Frontal cortex (tissue), 4 donors: ENCODE measurements at places on chromosomes 3 and 15.
A peak's percentile ranks its signal among the peaks of the same experiment; 100 is the strongest.

DNA sequence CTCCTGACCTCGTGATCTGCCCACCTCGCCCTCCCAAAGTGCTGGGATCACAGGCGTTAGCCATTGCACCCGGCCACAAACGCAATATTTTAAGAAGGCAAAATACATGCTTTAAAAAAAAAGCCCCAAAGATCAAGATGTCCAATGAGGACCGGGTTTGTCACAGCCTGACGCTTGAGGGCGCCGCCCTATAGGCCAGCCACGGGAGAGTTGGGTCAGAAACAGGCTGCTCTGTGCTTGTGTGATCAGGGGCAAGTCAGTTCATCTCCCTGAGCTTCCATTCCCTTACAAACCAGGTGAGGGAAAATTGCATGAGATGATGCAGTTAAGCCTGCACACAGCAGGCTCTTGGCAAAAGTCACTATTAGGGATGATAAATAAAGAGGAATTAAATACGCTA lies 23.9 kb downstream of the FAM174B start:
- no peak for DNase-seq

- DNase-seq = no peak
Observed at GRCh38 chr15:80450811-80451321, 46.7 kb downstream of the ARNT2 start.

- no peak for DNase-seq
Observed at GRCh38 chr3:115877615-115877899, 254.2 kb downstream of the GAP43 start.

DNA sequence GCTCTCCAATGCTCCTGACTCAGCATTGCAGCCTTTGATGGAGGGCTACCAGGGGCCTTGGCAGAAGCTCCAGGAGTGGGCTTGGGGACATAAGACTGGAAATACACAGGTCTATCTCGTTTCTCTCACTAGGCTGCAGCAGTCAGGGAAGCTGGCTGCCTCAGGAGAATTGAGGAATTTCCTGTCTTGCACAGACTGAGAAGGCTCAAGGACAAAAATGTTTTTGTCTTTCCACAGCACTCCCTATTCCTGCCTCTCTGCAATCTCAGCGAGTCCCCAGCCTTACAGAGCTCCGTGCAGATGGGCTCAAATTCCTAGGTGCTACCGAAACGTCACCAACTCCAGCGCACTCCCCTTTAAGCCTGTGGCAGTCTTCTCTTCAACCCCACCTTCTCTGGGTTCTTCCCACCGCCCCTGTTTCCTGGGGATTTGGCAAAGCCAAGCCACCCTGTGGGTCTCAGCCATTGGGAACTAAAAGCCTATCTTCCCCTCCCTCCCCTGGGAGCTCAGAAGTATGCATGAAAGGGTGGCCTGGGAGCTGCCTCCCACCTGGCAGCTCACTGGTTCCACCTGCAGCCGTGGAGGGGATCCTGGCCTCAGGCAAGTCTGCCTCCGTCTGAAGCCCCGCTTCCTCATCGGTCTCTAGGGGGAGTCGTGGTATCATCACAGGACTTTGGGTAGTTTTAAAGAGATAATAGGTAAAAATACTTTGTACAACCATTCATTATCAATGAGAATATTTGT lies 322.6 kb upstream of the FRG2C start:
- no peak for DNase-seq

DNA sequence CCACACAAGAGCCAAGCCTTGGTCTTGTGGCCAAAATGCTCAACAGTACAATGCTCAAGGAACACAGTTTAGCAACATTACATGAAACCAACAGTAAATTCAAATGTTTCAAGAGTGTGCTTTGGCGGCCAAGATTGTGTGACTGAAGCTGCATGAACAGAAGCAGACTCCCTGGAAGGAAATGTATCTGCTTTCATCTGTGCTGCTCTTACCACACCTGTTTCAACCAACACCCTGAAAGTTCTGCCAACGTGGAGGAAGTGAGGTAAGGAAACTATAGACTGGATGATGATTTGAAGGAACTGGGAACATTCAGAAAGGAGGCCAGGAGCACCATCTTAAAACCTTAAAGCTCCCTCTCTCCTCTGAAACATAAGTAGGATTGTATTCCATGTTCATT lies 55.7 kb downstream of the MB21D2 start:
- DNase-seq = no peak

GRCh38 chr3:183937601-183938286 lies 53.1 kb upstream of the PARL start:
- no peak for DNase-seq

DNA sequence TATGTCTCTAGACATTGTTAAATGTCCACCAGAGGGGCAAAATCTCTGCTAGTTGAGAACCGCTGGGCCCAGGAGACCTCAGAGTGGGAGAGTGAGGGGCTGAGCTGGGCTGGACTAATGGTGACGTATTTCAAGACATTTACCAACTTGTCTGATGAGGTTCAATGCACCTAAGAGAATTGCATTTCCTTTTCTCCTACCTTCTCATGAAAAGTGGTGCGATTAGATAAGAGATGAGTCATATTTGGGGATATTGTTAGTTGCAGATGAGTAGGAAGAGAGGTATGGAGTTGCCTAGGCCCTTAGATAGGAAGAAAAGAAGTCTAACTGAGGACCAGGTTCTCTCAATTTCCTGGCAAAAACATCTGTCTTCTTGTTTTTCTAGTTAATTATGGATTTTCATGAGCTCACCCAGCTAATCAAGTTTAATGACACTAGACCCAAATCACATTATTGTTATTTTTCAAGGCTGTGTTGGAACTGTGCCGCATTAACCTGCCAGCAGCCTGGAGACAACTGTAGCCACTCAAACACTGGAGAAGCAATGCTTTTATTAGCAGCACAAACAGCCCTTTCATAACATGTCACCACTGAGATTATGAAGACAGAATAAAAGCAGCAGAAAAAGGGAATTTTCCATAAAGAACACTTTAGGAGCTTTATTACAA lies 144.2 kb downstream of the PDCD6IP start:
- no peak for DNase-seq

DNA sequence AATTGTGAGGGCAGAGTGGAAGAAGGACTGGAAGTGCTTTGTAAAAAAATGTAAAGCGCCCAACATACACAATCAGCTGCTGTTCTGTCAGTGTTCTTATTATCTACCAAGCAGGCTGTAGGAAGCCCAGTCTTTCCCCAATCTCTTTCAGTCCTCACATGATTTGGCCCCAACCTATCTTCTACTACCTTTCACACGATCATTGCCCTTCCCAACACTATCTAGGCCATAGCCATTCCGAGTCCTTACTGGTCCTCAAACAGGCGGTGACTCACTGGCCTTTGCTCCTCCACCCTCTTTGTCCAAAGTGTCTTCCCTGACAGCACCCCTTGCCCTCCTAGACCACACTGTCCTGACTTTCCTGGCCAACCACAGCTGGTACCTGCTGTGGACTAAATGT lies 861 bp upstream of the RFT1 start:
- no peak for DNase-seq

GRCh38 chr3:38605981-38606380 lies 43.5 kb downstream of the SCN5A start:
- no peak for DNase-seq

- DNase-seq = no peak
Observed at GRCh38 chr15:78204351-78205309, 29.7 kb downstream of the ACSBG1 start.

GRCh38 chr3:102441832-102442231 lies 7.0 kb downstream of the ZPLD1 start:
- DNase-seq = no peak

GRCh38 chr15:82540055-82540983 lies at the start of gene RPS17:
Gene RPS17, minus strand, starts transcription at chr15:82540457. Its CDS starts 29 bp downstream, at chr15:82540428.
- DNase-seq = peak; percentile 99

DNA sequence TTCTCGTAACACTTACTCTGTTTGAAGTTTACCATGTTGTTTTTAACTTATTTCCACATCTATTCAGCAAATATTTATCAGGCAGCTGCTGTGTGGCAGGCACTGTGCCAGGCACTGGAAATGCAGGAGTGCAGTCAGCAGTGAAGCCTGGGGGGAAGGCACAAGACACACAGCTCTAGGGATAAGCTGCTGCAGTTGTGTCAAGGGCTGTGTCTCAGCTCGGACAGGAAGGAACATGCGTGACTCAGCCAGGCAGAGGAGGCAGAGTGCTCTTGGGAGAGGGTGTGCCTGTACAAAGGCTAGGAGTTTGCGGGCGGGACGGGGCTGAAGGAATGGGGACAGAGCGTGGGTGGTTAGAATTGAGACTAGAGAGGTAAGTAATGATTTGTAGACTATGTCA lies 24.7 kb downstream of the LYSMD4 start:
- DNase-seq = no peak

- DNase-seq = peak; percentile 46
Observed at GRCh38 chr3:48847053-48847503, 596 bp downstream of the PRKAR2A start.

DNA sequence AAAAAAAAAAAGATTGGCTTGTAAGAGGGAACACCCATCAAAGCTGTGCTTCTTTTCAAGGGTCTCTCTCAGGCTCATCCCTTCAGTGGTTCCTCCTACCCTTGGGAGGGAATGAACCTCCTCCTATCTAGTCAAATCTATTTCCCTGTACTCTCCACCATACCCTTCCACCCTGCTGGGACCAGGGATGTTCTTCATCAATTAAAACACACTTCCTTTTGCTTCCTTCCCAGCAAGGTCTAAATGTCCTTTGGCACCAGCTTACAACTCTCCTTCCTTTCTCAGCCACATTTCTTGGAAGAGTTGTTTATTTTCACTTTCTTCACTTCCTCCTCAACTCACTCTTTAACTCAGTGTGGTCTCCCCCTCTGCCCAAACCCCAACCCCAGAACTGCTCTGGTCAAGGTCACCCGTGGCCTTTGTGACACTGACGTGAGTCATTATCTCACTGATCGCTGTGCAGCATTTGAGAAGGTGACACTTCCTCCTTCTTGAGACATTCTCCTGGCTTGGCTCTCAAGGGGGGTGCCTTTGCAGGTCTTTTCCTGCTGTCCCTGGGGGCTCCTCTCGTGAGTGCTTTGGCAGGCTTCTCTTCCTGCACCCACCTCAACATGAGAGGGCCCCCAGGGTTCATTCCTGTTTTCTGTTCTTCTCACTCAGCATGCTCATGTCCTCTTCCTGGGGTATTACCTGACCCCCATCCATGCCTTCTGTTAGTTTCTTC lies 210.5 kb upstream of the TLE3 start:
- DNase-seq = no peak

DNA sequence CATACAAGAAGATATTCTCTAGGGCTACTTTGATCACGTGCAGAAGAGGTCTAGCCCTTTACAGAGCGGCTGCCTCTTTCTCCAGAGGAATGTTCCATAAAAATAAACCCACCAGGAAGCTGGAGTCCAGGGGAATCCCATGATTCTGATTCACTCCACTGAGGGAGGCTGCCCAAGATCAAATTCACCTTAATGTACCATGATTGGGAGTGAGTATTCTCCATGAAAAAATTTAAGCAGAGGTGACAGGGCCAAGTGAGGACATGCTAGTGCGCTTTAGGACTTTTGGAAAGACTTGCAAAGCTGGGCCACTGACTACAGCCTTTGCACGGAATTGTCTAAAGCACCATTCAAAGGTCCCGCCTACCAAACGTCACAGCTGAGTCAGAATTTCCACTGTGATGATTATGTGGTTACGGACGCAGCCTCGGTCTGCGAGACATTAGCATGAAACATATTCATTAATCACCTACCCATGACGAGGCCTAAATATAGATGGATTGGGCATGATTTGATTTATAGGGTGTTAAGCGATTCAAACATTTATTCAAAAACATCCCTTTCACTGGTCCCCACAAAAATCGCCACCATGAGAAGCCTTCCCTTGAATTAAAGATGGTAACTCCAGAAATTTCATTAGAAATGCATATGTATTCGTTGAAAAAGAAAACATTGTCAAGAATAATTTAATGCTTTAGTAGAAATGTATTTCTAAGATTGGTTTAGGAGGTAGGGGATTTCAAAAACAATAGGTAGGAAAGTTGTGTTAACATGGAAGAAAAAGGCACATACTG lies 152.6 kb downstream of the GREM1 start:
- DNase-seq = no peak

DNA sequence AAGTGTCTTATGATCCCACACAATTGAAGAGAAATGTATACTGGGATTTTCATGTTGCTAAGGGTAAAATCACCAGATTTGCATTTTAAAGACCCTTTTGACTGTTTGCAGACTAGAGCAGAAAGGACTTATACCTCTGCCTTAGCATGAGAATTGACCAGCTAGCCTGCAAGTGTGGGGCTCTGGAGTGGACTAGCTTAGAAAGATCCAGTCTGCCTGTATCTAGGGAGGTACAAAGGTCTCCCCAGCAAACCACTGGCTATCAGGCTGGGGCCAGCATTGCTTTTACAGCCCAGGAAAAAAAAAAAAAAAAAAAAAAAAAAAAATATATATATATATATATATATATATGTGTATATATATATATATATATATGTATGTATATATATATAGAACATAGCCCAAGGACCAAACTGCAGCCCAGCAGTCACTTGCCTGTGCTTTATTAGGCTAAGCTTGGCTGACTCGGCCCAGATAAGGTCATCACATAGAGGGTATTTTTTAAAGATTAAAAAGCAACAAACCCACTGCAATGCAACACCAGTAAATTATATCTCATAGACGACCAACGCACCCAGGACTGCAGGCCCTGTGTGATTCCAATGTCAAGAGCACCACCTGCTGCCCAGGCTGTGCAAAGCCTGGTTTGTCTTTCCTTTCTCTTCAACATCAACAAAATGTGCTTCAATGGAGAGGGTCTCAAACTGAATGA lies 63.7 kb downstream of the DCLK3 start:
- DNase-seq = peak; percentile 31

GRCh38 chr3:124919756-124920155 lies 14.8 kb downstream of the MUC13 start:
- no peak for DNase-seq

GRCh38 chr15:73889053-73889761 lies 15.8 kb downstream of the TBC1D21 start:
- no peak for DNase-seq

DNA sequence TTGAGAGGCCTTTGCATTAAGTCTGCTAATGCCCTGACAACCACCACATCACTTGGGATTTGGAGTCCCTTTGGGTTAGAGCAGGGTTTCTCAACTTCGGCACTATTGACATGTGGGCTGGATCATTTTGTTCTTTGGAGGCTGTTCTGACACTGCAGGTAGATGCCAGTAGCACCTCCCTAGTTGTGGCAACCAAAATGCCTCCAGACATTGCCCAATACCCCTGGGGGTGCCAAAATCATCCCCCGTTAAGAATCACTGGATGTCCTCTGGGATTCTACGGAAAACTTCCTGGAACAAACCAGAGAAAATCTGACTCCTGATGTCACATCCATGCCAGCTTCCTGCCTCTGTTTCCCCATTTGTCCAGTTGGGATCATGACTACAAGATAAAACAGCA lies 37.2 kb upstream of the BLM start:
- no peak for DNase-seq

GRCh38 chr3:97264180-97264579 lies 449.8 kb downstream of the EPHA6 start:
- no peak for DNase-seq

GRCh38 chr15:96264351-96264798 lies 66.1 kb upstream of the NR2F2 start:
- no peak for DNase-seq

- DNase-seq = no peak
Observed at GRCh38 chr3:102826636-102827035, 391.8 kb downstream of the ZPLD1 start.
